ENCODE measurements at places on chromosomes 5 and 9.
A peak's percentile ranks its signal among the peaks of the same experiment; 100 is the strongest.

DNA sequence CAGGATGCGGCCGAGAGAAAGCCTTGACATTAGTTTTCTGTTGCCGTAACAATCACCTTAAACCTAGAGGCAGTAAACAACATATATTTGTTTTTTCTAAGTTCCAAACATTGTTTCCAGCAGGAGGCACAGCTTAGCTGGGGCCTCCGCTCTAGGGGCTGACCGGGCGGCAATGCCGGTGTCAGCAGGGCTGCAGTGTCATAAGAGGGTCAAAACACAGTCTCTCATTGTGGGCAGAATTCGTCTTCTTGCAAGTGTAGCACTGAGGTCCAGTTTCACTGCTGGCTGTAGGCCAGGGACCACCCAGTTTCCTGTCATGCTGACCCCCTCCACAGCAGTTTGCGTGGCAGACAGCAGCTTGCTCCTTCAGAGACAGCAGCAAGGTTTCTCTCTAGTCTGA lies 186.2 kb downstream of the PJA2 start:
- no peak for DNase-seq

DNA sequence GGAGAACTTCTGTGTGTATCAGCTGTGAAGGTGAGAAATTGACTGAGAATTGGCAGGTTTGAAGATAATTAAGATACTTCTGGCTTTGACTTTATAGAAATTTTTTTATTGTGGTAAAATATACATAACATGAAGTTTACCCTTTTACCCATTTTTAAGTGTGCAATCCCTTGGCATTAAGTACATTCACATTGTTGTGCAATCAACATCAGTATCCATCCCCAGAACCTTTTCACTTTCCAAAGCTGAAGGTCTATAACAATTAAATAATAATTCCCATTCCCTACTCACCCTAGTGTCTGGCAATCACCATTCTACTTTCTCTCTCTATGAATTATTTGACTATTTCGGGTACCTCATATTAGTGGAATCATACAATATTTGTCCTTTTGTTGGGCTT lies 69.9 kb downstream of the ACTBL2 start:
- DNase-seq = no peak

DNA sequence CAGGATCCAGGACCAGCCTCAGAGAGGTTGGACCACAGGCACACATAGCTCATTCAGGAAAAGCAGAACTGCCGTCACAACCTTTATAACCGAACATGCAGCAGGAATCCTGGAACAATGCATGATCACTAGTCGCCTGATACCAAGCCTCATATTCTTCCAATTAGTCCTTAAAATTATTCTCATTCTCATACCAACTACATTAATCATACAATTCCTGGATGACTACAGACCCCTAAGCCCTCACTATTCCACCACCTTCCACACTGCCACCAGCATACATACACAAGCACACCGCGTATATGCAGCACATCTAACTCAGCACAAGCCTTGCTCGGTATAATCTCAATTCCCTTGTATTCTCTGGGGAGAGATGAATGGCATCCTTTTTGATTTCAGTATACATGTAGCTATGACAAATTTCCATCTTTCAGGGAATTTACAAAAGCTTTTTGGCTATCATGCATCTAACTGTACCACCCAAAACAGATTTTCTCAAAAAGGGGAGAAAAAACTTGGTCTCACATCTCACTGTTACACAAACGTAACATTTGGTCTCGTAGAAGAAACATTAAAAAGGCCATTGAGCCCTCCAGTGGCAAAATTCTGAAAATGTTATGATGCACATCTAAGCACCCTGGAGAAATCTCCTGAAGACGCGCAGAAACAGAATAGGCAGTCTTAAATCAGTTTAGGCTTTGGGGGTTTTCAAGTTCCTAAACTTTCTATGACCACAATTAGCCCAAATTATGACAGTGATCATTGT lies 46.2 kb downstream of the MCTP1 start:
- no peak for DNase-seq

GRCh38 chr5:84130006-84130580 lies 254.6 kb downstream of the EDIL3 start:
- DNase-seq = no peak

DNA sequence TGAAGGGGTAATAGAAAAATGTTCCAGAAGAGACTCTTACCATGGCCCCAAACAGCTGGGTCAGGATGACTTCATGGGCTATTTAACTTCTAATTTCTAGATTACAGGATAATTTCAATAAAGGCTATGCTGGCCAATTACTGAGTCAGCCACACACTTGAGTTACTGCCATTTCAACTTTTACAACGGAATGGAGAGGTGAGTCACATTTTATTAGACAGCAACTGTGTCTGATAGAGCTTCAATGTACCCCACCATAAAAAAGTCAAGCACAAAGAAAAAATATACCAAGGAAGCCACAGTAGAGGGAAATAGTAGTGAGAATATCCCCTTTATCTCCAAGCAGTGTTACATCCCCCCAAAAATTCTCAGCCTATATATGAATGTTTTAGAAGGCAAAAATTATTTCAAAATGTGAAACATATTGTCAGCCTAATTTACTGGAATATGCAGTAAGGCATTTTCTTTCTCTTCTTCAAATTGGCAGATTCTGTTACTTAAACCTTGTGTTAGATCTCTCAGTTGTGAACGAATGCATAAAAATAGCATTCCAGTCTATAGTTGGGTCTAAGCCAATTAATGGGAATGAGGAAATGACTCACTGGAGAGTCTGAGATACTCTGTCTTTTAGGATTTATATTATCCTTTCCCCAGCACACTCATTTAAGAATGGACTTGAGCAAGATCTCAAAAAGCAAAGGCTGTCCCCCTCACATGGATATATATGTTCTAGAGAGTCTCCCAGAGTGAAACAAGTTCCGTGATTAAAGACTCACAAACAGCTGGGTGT lies 47.1 kb upstream of the RAI14 start:
- DNase-seq = peak; percentile 83

DNA sequence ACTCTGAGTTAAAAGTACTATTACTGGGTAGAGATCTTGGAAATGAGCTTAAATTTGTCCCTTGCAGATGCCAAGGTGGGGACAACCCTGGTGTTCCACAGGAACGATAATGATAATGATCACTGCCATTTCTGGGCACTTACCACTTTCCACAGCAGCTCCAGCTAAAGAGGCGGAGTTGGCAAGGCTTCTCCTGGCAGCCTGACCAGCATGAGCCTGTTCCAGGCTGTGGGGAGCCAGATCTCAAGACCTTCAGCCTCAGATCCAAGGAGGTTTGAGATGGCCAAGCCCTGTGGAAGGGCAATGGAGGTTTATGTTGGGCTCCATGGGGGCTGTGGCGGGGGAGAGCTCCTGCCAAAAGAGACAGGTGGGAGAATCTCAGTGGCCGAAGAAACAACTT lies 244.9 kb upstream of the MVB12B start:
- no peak for DNase-seq

DNA sequence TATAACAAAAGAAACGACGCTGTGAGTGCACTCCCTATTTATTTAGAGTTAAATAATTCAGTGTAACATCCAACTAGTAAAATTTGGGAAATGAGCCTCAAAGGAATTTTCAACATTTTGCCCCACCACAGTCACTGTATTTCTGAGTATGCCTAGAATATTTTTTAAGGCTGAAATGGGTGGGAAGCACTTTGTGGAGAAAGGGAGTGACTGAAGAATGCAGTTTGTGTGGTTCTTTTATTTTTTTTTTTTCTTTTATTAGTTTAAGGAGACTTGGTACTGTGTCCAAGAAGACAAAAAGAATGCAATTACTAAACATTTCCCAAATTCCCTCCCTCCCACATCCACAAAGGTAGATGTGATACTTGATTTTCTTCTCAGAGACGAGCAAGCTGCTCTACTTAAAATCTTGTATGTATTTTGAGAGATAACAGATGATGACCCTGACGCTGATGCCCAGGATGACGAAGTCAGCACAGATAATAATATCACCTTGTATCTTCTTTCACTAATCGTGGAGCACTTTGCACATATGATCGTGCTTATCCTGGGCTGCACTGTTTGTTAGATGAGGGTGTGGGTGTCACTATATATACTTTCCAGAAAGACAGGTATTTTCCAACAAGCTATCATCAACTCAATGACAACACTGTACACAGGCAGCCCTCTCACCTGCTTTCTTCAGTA lies 586.3 kb downstream of the RAB3C start:
- no peak for DNase-seq

DNA sequence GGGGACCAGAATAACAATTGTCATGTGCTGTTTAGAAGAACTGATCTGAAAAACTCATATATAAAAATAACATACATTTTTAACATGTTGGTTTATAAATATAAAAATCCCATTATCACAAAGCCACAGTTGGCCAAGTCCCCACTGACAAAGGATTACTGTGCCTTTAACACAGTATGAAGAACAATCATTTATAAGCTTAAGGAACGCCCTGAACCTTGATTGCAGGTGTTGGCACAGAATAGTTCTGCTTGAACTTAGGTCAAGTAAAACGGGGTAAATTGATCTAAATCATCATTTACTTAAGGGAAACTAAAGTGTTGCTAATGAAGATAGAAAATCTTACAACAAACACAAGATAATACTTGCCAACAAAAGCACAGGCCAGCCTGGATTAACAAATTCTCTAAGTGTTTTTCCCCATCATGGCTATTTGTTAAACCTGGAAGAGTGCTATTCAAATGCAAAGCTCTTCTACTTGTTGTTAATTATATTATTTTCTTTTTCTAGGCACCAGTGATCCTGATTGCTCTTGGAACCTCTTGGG lies 46.1 kb downstream of the ASTN2 start:
- DNase-seq = no peak

DNA sequence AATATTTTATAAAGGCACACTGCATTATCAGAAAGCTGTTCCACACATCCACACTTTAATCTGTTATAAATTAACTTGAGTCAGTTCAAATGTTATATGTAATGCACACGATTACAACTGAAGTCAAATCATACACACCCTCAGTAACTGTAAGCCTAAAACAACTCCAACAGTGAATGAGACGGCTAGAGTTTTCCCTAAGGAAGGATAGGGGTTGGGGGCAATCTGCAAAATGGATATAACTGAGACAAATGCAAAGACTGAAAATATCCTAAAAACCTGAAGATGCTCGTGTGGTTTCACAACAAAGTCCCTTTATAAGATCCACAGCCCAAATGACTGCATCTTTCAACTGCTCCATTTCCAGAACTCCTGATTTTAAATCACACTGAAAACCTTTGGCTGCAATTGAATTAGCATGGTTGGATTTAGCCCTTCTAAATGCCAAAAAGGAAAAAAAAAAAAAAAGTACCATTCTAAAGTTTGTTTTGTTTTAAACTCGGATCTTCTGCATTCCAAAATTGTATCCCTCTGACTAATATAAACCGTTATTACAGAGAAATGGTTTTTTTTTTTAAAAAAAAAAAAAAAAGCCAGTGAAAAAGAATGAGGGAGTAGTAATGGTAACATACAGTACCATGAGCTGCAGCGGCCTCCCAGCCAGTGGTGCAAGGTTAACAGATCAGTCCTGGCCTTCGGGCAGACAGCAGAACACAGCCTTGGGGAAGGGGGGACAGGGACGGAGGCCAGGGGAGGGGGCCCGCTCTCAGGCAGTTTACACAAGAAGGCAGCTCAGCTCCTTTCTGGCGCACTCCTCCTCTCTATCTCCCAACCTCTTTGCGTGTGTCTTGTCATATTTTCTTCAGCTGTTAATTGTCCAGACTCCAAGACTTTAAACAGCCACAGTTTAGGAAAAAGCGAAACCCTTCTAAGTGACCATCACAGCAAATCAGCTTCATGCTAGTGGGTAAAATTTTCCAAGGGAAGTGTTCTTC lies 166.1 kb downstream of the BNC2 start:
- DNase-seq = peak; percentile 54

DNA sequence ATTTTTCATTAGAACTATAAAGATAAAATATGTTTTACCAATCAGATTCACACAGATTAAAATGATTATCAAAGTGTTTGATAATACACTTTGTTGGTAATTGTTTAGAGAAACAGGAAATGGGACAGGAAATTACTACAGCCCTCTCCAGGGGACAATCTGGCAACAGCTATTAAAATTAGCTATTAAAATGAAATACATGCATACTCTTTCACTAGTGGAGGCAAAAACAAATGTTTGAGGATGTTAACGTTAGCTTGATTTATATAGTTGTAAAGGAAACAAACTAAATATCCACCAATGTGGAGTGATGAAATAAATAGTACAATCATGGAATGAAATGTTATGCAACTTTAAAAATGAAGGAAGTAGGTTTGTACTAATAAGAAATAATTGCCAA lies 53.7 kb downstream of the TARS1 start:
- DNase-seq = peak; percentile 24

DNA sequence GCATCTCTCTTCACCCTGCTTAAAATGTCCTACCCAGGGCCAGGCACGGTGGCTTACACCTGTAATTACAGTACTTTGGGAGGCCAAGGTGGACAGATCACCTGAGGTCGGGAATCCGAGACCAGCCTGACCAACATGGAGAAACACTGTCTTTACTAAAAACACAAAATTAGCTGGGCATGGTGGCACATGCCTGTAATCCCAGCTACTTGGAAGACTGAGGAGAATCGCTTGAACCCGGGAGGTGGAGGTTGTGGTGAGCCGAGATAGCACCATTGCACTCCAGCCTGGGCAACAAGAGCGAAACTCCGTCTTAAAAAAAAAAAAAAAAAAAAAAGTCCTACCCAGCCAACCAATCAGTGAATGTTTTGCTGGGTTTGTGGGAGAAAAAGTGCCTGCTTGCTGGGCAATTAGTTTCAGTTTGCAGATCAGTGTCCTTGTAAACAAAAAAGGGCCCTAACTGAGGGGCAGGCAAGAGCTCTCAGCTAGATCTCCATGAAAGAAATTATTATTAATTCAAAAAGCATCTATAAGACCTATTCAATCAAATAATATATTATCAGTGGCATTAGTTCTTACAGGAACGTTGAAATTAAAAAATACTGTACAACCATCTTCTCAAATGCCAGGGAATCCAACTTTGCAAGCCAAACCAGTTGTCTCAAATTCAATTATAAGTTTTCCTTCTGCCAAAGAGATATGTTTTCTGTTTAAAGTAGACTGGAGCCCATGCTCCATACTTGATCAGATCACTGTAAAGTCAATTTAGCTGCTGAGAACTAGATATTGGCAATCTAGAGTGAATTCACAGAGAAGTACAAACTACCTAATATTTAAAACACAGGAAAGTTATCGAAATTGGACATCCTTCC lies 3.9 kb downstream of the MEGF9 start:
- no peak for DNase-seq

GRCh38 chr9:99027443-99027842 lies 77.5 kb upstream of the TGFBR1 start:
- no peak for DNase-seq

Measured in GM04503 (cell line).